ENCODE measurements at places on chromosomes 7 and 10.

DNA sequence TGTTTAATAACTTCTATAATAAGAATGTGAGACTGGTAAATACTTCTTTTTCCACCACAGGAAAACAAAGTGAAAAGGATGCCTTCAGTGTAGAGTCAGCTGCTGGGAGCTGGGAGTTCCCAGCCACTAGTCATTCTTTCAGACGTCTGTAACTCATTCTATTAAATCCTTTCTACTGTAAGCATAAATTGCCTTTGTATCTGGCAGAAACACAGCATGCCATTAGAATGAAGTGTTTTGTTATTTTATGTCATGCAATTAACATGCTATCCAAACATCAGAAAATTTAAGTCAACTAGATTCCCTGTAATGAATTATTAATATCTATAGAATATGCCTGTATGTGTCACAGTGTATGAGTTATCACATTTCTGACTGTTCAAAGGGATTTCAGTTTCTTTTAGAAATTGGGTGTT is 14.3 kb downstream of the BPGM start:
- DNase-seq: no peak

- no peak for DNase-seq
Measured at GRCh38 chr10:26697922-26698608, 564 bp downstream of the PDSS1 start.

- DNase-seq: no peak
Measured at GRCh38 chr7:147022056-147022455, 905.5 kb downstream of the CNTNAP2 start.

GRCh38 chr10:60607372-60607771 is 170.9 kb upstream of the CDK1 start:
- no peak for DNase-seq

DNA sequence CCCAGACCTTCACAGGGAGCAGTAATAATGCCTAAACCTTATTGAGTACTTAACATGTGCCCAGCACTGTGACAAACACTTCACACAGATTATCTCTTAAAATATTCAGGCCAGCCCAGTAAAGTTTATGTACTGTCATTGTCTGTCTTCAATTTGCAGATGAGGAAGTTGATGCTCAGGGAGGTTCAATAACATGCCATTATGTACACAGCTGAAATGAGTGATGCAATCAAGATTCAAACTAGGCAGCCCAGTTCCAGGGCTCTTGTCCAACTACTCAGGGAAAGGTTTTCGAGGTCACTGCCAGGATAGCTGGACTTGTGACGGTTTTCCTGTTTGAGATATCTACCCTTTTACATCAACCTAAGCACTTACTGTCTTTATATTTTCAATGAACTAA is 56.1 kb downstream of the AUTS2 start:
- DNase-seq: peak; percentile 19

- no peak for DNase-seq
Measured at GRCh38 chr7:50339990-50340500, 35.5 kb downstream of the IKZF1 start.

DNA sequence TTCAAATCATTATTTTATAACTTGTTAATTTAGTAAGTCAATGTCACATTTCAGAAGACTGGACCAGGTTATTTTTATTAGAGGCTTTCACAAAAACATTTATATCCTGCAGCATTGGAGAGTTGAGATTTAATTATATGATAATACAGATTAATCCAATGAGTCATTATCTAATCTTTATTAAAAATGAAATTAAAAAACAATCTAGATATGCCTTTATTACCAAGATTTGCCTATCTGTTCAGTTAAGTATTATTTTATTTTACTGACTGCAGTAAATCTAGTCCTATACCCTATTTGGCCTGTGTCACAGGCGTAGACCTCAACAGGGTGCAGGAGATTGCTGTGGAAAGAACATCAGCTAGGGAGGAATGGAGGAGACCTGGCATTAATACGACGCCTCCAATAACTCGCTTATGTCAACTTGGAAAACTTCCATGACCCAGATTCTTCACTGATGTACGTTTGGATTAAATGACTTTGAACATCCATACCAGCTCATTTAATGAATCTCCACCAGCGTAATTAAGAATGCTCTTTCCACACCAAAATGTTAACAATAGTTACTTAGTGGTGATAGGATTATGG is 18.2 kb downstream of the PAXIP1 start:
- no peak for DNase-seq

DNA sequence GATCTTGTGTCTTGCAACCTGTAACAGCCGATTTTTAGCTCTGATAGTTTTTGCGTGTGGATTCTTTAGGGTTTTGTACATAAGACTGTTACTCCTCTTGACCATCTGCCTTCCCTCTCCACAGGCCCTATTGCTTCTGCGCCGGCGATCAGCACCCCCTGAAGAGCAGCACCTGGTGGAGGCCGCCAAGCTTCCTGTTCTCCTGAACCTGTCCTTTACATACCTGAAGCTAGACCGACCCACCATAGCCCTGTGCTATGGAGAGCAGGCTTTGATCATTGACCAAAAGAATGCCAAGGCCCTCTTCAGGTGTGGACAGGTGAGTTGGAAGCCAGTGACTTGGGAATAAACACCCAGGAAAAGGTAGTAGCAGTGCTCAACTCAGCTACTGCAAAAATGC is 12.6 kb downstream of the FKBP6 start:
- no peak for DNase-seq

- DNase-seq: no peak
Measured at GRCh38 chr10:70106958-70107791, 25.4 kb downstream of the AIFM2 start.

- DNase-seq: no peak
Measured at GRCh38 chr10:121615435-121615793, 17.2 kb upstream of the FGFR2 start.

- no peak for DNase-seq
Measured at GRCh38 chr7:15874774-15875173, 188.3 kb upstream of the MEOX2 start.
